Stimulated activated naive CD4-positive, alpha-beta T cell (primary cell): ENCODE measurements at places on chromosomes 1 and 21.

- DNase-seq = no peak
These were observed 126.9 kb upstream of the ATP1A1 start for GRCh38 chr1:116246174-116246573.

GRCh38 chr1:30842697-30843354 lies 65.7 kb downstream of the SDC3 start:
- no peak for DNase-seq

DNA sequence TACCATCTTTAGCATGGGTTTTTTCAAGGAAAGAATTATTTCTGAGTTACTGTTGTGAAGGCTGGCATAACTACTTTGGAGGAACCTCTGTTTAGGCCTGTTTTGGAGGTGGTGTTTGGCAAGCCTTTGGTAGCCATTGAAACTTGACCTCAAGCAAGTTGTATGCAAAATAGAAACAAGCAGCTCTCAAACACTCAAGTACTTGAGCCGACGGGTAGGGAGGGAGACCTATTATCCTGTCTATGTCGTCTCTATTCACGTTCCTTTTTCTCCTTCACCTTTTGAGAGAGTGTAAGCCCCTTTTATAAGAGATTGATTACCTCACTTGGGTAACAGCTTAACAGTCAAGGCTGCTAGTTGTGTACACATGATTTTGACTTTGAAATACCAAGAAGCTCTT lies 878.3 kb upstream of the CXADR start:
- no peak for DNase-seq

DNA sequence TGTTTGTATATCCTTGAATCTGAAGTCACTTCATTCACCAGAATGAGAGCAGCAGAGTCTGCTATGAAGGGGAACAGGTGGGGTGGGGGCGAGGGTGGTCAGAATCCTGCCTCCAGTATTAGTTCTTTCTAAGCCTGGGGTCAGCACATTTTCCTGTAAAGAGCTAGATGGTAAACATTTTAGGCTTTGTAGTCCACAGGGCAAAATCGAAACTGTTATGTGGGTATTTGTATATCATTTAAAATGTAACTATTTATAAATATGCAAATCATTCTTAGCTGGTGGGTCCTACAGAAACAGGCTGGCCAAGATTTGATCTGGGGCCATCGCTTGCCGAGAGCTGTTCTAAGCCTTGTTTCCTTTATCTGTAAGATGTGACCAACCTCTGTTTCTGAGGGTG lies 96.0 kb downstream of the IGSF21 start:
- no peak for DNase-seq

- DNase-seq = no peak
These were observed 3.5 kb downstream of the SLC66A1 start for GRCh38 chr1:19315378-19316198.
